ENCODE measurements at places on chromosomes 5 and 9.

DNA sequence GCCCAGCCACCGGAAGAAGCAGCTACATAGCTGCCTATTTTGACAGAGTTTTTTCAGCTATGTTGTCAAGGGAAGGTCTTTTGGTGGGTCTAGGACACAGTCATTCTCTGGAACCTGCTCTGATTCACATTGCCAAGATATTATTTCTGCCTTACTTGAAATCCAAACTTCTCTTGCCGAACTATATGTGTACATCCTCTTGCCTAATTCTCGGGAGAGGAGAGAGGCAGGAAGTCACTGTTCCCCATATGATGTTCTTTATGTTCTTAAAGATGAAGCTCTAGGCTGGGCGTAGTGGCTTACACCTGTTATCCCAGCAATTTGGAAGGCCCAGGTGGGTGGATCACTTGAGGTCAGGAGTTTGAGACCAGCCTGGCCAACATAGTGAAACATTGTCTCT, 8.6 kb downstream of the TMEM252 start:
- DNase-seq = no peak

DNA sequence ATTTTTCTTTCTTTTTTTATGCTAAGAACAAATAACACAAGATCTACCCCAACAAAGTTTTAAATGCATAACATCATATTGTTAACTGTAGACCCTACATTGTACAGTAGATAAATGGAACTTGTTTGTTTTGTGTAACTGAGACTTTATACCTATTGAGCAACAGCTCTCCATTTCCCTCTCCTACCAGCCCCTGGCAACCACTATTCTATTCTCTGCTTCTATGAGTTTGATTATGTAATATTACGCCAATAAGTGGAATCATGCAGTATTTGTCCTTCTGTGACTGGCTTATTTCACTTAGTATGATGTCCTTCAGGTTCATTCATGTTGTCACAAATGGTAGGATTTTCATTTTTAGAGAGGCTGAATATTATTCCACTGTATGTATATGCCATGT, 308.2 kb upstream of the PRR16 start:
- no peak for DNase-seq

DNA sequence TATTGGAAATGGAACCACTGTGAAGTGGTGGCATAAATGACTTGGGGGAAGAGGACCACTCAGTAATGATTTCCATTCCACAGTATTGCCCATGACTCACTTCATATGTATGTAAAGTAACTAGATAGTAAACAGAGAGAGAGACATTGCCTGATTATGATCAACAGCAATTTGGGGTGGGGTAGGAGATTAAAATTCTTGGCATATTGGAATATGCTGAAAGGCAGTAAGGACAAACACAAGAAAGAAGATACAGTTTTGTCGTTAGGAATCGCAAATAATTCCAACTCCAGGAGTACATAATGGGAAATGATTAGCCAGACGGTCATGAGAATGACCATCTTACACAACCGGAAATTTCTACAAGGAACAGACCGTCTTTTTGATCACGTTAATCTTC, 1.5 kb upstream of the HMGCS1 start:
- no peak for DNase-seq

DNA sequence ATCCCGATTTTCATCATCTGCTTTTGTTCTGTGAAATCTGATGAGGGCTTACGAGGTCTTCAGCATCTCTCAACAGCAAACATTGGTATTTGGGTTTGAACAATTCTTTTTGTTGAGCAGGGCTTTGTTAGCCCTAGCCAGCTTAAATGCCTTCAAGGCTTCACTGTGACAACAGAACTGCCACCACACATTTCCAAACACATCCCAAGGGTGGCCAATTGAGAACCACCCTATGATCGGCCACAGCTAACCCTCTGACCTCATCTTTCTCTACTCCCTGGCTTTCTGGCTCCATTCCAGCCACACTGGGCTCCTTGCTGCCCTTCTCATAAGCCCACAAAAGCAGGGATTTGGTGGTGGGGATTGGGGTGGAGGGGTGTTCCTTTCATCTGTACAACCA, 17.6 kb downstream of the MTX3 start:
- DNase-seq = no peak

DNA sequence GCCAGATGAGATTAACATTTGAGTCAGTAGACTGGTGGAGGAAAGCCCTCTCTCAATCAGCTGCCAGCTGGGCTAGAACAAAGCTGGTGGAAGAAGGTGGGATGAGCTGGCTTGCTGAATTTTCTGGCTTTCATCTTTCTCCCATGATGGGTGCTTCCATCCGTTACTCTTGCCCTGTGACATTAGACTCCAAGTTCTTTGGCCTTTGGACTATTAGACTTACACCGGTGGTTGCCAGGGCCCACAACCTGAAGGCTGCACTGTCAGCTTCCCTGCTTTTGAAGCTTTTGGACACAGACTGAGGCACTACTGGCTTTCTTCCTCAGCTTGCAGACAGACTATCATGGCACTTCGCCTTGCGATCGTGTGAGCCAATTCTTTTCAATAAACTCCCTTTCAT, 642.7 kb downstream of the TAF11L14 start:
- no peak for DNase-seq

- no peak for DNase-seq
Measured at GRCh38 chr5:112418659-112419163, 366 bp downstream of the EPB41L4A start.
